Activated CD4-positive, alpha-beta T cell treated with anti-CD3 and anti-CD28 coated beads, Interleukin-2, amount 50 U/mL, for 16 hours (primary cell): ENCODE measurements at places on chromosomes 6 and 20.

DNA sequence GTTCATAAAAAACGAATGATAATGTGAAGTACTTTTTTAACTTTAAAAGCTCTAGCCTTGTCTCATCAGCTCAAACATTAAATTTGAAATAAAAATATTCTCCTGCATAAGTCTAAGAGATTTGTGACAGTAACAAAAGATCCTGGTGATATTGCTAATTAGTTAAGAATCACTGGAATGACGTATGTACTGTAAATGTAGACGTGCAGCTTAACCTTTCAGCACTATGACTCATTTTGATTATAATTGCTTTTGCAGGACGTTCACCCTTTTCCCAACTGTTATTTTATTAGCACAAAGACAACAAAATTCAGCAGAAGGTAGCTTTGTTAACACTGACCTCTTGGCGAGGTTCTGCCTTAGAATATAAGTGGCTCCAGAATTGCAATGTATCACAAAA, 68.6 kb downstream of the TENT5A start:
- no peak for DNase-seq

DNA sequence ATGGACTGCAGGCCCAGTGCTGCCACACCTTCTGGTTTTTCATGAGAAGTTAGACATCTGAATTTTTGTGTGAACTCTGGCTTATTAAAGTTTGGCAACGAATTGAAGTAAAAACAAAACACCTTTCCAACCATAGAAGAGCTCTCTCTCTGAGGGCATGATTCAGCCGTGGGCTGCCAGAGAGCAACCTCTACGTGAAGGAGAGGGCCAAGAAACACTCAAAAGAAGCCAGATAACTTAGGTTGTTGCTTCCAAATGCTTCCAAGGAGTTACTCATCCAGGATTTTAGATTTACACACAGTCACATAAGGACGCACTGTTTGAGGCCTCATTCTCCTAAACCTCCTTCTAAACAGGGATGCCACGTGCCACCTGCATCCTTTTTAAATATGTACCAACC, 65.5 kb downstream of the NRN1 start:
- DNase-seq: no peak

GRCh38 chr6:122653094-122653493, 42.9 kb downstream of the PKIB start:
- DNase-seq: no peak

GRCh38 chr20:41100001-41100480, 37.3 kb upstream of the PLCG1 start:
- no peak for DNase-seq

GRCh38 chr6:140153703-140154102, 779.3 kb upstream of the CITED2 start:
- no peak for DNase-seq

- DNase-seq: no peak
These were observed 76.0 kb upstream of the CD93 start for GRCh38 chr20:23161968-23162696.

DNA sequence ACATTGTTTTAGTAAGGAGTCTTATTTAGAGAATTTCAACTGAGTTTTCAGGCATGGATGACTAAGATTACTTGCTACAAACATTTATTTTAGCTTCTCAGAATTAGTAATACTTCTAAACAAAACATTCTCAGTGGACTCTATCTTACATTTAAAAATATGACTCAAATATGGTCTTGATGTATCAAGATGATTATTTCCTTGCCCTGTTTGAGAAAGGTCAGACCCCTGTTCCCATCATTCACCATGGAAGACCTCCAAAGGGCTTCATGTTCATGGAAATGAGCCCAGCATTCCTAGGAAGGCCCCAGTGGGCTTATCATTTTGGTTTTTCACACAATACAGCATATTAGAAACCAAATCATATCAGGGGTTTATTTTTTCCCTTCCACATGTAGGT, 24.6 kb upstream of the TRPC4AP start:
- DNase-seq: peak; percentile 21

DNA sequence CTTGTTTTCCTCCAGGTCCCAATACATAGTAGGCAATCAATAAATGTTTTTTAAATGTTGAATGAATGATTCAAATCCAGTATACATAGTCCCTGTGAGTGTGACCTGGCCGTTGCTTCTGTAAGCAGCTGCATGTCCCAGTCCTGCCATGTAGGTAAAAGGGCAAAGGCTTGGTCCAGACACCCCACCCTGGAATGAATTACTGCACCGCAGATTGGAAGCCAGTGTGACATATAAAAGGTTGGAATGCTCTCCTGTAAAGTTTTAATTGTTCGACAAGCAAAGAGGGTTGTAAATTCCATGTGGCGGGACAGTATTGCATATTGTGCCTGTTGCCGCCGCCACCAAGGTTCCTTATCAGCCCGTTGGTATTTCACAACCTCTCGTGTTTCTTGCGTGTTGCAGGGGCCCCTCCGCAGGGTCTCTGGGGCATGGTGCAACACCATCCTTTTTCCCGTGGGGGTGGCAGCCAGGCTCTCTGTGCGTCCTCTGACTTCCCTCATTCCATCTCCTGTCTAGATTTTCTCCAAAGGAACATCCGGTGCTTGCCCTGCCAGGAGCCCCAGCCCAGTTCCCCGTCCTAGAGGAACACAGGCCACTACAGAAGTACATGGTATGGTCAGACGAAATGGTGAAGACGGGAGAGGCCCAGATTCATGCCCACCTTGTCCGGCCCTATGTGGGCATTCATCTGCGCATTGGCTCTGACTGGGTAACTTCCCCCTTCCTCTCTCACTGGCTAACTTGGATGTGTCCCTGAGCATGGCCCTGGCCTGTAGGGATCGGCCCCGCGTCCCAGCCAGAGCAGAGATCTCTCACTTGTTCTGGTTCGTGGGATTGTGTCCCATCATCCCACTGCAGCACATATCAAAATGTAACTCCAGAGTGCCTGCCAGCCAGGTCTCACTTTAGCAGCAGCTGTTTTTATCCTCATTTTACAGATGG, 20.3 kb downstream of the POFUT1 start:
- no peak for DNase-seq

DNA sequence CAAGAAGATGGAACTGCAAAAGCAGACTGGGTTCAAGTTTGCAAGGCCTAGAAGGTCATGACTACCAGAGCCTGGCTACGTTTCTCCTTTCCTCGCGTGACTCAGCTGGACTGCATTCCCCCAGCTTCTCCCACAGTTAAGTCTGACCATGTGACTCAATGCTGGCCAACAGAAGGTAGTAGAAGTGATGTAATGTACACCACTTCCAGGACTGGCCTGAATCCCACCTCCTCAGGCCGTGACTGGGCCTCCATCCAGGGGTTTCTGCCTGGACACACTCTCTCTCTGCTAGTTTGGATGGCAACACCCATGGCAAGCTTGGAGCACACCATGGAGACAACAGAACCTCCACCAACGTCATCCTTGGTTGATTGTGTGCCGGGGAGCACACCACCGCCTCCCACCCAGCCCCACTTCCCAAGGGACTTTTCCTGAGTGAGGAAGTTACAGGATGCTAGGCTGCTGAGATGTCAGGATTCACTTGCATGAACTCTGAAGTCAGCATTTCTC, 112.0 kb upstream of the CDYL start:
- no peak for DNase-seq

GRCh38 chr20:24462460-24463010, 6.9 kb upstream of the SYNDIG1 start:
- no peak for DNase-seq

- no peak for DNase-seq
These were observed 41.8 kb upstream of the BACH2 start for GRCh38 chr6:90338409-90338808.

DNA sequence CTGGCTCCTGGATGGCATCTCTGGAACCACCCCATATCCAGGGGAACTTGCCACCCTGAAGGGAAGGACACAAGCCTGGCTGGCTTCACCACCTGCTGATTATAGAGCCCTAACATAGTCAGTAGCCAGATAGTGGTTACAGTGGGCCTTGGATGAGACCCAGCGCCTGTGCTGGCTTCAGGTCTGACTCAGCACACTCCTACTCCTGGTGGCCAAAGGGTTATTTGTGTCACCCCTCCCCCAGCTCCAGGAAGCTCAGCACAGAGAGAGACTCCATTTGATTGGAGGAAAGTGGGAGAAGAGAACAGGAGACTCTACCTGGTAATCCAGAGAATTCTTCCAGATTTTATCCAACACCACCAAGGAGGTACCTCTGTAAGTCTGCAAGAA, 12.8 kb downstream of the SNX14 start:
- DNase-seq: peak; percentile 21

GRCh38 chr6:143765422-143766184, 77.5 kb upstream of the LTV1 start:
- DNase-seq: no peak

- no peak for DNase-seq
These were observed 623 bp downstream of the MYBL2 start for GRCh38 chr20:43667341-43668132.

DNA sequence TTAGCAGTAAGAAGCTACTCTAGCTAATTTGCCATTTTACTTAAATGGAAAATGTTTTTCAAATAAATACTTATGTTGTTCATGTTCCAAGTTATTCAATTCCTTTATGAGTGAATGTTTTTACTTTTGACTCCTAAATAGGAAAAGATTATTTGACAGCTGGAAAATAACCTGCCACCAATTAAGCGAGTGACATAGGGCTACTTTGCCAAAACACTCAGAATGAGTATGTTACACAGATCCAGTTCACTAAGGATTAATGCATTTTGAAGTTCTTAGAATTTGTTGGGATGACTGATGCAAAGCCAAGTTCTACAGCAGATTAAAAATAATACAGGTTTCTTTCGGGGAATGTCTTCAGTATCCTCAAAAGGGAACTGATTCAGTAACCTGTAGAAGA, 144.4 kb downstream of the ADGRG6 start:
- no peak for DNase-seq

- no peak for DNase-seq
These were observed 148.3 kb upstream of the TMEM170B start for GRCh38 chr6:11388983-11389944.

DNA sequence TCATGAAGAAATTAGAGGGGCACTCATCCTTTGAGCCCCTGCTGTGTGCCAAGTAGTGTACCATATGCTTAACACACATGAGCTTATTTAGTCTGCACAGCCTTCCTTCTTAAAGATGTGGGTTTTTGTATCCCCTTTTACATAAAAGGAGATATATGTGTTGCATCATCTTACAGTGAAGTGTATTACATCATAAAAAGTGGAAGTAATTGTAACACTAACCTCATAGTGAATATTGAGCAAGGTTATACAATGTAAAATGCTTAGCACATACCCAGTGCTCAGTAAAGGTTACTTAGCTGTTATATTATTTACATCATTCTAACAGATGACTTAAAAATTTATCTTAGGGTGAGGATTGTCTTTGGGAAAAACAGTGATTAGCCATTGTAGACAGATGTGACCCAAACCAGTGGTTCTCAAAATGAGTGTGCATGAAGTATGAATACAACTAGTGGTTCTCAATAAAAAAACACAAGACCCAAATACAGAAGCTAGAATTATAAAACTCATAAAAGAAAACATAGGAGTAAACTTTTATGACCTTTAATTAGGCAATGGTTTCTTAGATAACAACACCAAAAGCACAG, 3.8 kb upstream of the PIGU start:
- peak; percentile 42 for DNase-seq

GRCh38 chr6:165245701-165246100, 63.7 kb downstream of the C6orf118 start:
- no peak for DNase-seq

DNA sequence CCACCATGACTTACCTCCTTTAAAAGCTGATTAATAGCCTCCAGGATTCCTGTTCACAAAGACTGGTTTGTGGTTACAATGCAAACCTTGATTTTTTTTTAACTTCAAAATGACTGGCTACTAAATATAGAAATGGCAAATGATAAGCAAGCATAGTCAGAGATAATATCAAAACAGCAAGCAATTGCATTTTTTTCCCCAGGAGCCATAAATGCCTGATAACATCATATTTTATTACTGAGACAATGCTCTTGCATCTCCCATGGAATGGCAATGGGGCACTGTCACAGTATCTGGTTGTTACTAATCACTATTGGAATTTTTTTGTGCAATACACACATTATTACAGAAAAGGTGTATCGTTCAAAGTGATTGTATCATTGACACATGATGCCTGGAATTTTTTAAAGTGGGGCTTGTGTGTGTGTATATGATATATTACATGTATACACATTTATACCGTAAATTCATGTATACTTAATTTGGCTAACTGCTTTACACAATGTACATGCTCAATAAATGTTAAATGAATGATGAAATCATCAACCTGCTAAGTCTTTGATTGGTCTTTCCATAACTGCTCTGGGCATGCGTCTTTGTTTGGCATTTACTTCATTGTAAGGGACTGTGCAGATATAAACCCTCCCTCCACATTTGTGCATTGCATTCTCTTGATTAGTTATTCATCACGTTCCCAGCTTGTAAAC, 980 bp upstream of the SALL4 start:
- no peak for DNase-seq

DNA sequence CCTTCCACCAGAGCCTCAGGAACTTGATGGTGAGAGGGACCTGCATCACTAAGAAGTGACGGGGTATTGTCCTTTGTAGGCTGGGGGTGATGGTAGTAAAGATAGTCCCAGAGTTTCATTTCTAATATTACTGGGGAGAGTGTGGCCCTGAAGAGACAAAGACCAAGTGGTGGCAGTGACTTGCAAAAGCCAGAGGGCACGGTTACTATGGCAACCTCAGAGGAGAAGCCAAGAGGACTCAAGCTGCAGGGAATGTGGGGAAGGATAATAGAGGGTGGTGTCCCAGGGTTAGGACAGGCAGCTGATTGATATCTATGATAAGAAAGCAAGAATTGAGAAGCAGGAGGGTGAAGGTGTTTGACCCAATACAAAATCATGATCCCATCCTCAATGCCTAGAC, 42.5 kb downstream of the HLA-G start:
- DNase-seq: no peak

DNA sequence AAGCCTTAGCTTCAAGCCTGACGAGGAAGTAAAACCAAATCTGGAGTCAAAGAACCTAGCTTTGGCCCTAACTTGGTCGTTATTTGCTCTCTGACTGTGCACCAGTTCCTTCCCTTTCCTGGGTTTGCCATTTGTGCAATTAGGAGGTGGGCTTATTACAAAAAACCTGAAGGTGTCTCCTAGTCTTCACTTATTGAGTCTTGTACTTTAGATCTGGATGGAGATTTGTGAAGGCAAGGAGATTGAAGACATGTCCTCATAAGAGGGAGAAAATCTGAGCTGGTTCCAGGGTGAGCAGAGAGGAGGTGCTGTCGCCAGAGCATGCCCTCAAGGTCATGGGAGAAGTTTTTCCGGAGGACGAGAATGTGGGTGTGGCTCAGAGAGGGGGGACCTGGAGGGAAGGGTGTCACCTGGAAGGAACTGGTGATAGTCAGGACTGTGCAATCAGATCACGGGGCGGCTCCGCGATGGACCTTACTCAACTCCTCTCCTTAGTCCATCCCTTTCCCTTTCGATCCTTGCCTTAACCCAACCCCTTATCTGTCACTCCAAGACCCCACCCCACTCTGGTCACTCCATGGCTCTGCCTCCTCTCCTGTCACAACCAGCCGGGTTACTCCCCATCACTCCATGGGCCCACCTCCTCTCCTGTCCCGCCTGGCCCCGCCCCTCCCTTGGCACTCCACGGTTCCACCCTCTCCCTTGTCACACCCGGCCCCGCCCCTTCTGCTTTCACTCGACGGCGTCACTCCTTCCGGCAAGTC, 588 bp upstream of the ACSS2 start:
- DNase-seq: no peak

GRCh38 chr20:55271371-55271770, 733.9 kb downstream of the CBLN4 start:
- DNase-seq: no peak

GRCh38 chr6:110944681-110945151, 13.8 kb upstream of the GTF3C6 start:
- peak; percentile 95 for DNase-seq

GRCh38 chr6:154140743-154141142, 101.7 kb downstream of the OPRM1 start:
- no peak for DNase-seq

GRCh38 chr6:10030942-10031537, 383.8 kb downstream of the TFAP2A start:
- peak; percentile 4 for DNase-seq
